Neural crest cell (in vitro differentiated cells): ENCODE measurements at places on chromosomes 13 and 19. TPM values are rescaled to one million over a fixed set of nuclear protein-coding genes. Genes with fewer than 3 reads are reported as not detected.

DNA sequence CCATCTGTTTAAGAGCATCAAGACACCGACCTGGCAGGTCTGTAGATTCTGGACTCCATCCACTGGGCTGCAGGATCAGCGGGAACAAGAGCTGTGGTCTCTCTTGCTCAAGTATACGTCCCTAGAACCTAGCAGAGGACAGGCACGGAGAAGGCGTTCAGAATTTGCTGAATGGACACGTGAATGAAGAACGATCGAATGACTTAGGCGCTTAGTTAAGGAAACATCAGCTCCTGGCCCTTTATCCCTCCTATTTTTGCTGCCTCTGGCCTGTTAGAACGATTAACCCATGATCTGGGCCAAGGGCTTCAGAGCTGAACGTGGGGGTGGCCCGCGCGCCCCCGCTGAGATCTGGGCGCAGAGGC is 953 bp downstream of the DZIP1 start:
- no peak for DNase-seq

- DNase-seq, result no peak
Observed at GRCh38 chr19:13118424-13119193, 545 bp downstream of the NACC1 start.

DNA sequence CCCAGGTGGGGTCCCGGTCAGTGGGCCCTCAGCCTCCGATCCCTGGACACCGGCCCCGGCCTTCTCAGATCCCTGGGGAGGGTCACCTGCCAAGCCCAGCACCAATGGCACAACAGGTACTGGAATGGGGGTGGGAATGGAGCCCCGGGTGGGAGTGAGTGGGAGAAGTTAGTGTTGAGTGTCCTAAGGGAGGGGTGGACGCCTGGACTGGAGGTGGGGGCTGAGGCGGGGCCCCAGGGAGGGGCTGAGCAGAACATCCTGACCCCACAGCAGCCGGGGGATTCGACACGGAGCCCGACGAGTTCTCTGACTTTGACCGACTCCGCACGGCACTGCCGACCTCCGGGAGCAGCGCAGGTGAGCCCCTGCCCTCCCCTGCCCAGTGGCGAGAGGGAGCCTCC is 17.7 kb downstream of the EPN1 start:
- no peak for DNase-seq

DNA sequence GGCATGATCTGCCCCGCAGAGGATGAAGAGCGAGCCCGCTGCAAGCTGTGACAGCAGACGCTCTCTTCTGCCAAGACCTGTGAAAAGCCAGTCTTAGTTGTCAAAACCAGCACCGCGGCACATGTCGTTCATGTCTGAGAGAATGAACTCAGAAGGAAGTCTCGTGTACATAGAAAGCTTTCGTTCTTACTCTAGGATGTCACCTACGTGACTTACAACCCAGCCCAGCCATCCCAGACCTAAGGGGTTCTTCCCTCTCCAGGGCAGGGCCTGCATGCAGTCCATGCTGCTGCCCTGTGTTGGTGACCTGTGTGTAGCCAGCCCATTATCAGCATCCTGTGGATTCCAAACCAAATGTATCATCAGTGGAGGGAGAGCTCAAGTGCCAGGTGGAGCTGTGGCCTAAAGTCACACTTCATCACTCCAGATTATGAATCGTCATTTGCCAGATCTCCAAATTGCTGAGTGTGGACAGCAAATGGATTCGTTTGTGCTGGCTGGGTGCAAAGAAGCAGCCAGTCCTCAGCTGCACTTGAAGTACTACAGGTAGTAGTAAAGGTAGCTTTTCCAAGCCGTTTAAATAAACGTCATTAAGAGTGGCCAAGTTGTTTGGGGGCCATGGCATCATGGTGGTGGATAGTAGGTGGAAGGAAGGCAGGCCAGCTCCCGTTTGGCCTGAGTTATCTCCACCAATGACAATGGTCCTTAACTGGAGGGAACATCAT is 73.9 kb upstream of the GPR183 start:
- DNase-seq, result no peak

- no peak for DNase-seq
Observed at GRCh38 chr13:59744747-59745391, 418.9 kb downstream of the DIAPH3 start.

DNA sequence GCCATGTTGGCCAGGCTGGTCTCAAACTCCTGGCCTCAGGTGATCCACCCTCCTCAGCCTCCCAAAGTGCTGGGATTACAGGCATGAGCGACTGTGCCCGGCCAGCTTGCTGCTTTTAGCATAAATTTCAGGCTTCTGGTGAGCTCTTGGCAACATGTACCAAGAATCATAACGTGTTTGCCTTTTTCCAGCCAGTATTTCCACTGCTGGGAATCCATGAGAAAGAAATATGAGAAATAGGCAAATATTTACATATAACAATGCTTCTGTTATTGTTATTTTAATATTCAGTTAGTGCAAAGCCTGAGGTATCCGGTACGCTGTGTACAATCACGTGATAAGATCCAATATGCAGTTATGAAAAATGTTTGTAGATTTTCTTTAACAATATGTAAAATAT is 29.2 kb upstream of the CERS4 start:
- no peak for DNase-seq

DNA sequence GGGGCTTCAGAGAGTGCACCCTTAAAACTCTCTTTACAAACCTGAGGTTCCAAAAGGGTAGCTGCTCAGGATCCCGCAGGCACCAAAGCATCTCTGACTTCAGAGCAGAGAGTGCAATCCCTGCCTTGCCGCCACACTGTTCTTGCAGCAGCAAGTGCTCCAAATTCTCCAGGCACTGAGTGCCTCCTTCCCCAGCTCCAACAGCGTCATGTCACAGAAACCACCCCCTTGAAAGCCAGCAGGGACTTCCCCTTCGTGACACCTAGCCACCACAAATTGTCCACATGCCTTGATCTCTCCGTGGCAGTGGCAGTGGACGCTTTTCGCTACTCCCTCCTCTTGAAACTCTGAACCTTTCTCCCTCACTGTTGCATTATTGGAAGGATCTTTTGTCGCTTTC is 39.9 kb downstream of the MBNL2 start:
- no peak for DNase-seq

- DNase-seq, result no peak
Observed at GRCh38 chr13:50133358-50133953, 118.2 kb downstream of the KCNRG start.

Gene PRRG2
- 1.0 and 1.3 TPM in 2 replicates for total RNA-seq

Gene DKKL1
- 1.9 and 2.0 TPM in 2 replicates for total RNA-seq
